ENCODE measurements at places on chromosomes 3 and 15. TPM values are rescaled to one million over a fixed set of nuclear protein-coding genes. Genes with fewer than 3 reads are reported as not detected.

DNA sequence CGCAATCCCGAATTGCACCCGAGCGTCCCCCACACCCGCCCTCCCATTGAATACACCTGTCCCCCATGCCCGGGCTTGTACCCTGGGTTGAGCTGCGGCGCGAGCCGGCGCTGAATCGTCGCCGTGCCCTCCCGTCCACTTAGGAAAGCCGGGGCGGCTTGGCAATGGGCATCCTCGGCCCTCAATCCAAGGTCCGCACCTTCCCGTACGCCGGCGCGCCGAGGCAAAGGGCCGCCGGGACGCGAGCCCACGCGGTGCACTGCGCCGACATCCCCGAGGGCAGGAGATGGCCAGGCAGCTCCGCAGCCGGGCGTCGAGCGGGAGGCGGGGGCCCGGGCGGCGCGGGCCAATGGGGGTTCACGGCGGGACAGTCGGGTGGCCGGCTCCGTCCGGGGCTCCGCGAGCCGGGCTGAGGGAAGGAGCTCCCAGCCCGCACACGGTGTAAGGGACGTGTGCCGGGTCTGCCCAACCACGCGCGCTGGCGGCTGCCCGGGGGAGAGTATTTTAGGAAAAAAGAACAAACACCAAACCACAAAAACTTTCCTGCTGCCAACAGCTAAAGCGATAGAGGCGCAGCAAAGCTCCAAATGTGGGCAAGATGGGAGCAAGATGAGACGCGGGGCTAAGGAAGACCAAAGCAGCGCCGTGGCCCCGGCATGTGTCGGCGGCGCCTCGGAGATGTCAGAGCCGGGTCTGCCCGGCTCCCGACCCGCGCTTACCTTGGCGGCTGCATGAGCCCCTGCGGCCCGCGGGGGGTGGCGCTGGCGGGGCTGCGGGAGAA lies 621 bp downstream of the RGMA start:
- no peak overlapping the region for H3K27ac ChIP-seq
- peaks cover 41% of the 10 kb centered on the region for H3K27me3 ChIP-seq
- peak overlapping the region; percentile 29 for H3K4me3 ChIP-seq
- no peak for DNase-seq

DNA sequence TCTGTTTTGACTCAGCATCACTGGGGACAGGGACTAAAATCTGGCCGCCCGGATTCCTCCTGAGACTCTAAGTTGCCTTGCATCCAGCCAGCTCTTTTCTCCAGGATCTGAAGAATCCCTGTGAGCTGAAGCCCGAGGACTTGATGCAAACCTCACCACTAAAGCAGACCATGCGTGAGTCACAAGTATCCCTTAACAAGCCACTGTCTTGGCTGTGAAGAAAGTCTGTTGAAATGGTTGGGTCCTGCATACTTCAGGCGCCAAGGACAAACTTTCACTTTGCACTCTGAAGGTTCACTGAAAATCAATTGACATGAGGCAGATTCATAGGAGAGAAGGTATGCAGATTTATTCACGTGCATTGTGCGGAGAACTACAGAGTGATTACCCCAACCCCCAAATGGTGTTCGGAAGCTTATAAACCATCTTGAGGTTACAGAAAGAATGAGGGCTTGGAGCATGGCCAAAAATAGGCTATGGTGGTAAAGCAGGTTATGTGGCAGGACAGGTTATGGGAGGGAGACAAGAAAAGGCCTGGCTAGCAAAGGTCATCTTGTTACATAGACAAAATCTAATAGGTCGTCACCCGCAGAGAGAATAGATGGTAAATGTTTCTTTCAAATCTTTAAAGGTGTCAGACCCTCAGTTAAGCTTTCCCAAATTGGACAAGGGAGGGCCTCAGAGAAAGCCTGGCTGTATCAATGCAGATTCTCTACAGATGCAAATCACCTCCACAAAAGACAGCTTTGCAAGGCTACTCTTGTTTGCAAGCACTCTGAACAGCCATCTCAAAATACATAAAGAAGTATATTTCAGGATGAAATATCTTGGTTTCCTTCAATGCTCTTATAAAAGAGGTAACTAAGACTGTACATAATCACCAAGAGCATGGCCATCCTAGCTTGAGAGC lies 126.3 kb upstream of the PLAAT1 start:
- no peak overlapping the region for H3K4me3 ChIP-seq
- no peaks in the 10 kb centered on the region for H3K27me3 ChIP-seq
- H3K4me1 ChIP-seq, result no peaks in the 10 kb centered on the region
- no peaks in the 10 kb centered on the region for H3K36me3 ChIP-seq
- no peak for DNase-seq

- H3K4me3 ChIP-seq, result no peak overlapping the region
- H3K36me3 ChIP-seq, result no peaks in the 10 kb centered on the region
- no peaks in the 10 kb centered on the region for H3K27me3 ChIP-seq
Observed at GRCh38 chr3:46416811-46417510, 9.9 kb downstream of the CCRL2 start.

DNA sequence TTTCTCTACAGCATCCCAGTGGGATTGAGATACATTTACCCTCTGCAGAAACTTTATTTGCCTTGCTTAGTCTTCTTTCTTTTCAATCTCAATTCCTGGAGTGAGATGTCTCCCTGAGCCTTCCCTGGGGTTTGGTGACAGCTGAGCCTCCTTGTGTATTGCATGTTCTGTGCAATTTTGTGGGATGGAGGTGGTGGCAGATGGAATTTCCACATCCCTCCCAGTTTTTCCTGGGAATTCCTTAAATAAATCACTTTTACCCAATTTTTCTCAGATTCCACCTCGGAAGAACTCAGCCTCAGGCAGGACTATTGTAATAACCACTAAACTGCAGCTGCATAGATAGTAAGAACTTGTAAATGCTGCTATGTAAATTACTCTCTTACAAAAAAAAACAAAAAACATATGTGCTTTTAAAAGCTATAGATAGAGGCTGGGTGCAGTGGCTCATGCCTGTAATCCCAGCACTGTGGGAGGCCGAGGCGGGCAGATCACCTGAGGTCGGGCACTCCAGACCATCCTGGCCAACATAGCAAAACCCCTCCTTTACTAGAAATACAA lies 88.5 kb upstream of the ABHD17C start:
- no peaks in the 10 kb centered on the region for H3K27me3 ChIP-seq
- no peaks in the 10 kb centered on the region for H3K4me1 ChIP-seq
- H3K27ac ChIP-seq, result no peak overlapping the region
- H3K36me3 ChIP-seq, result no peaks in the 10 kb centered on the region
- no peak overlapping the region for H3K4me3 ChIP-seq

DNA sequence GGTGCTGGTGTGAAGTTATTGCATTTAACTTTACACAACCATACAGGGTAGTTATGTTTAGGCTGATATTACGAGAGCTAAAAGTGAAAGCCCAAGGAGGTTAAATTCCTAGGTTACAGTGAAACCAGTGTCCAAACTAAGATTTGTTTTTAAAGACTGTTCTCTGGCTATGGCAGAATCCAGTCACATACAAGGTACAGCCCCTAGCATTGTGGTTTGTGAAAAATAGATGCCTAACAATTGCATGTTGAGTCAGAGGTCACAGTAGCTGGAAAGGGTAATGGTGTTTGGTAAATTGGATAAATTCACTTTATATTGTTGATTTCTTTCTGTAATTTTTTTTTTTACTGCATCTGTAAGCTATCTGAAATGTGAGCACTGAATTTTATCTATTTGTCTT lies 614.6 kb upstream of the TBL1XR1 start:
- no peaks in the 10 kb centered on the region for H3K27me3 ChIP-seq
- no peak overlapping the region for H3K4me3 ChIP-seq
- no peak for DNase-seq
- no peak overlapping the region for H3K27ac ChIP-seq
- H3K4me1 ChIP-seq, result peaks cover 32% of the 10 kb centered on the region
- no peaks in the 10 kb centered on the region for H3K36me3 ChIP-seq

GRCh38 chr15:40204100-40204499 lies 34.8 kb upstream of the PAK6 start:
- no peak for DNase-seq

SLC12A1 gene
- not detected for total RNA-seq

PLIN1 gene
- not detected for total RNA-seq

VWA5B2 gene
- total RNA-seq, result not detected

CPB1 gene
- not detected for total RNA-seq

ISLR gene
- total RNA-seq, result not detected

Data from SJSA1 (cell line).